K562 (cell line): ENCODE measurements at places on chromosomes 5 and 9. TPM values are rescaled to one million over a fixed set of nuclear protein-coding genes. Genes with fewer than 3 reads are reported as not detected.

Gene ZNF366
- not detected in 2 replicates for total RNA-seq

DNA sequence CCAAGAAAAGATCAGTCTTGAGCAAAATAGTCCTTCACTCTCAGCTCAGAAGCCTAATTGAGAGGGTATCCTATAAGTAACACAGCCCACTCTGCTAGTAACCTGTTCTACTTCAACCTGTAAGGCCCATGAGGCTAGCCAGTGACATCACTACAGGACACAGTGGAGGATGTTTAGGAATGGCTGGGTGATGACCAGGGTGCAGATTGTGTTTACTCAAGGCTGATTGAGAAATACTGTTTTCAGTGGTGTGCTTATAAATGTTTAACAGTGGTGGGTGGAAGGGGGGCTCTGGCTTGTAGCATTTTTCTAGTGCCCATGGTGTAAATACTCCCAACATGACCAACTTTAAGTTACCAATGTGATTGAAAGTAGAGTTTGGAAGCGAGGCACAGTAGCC lies 159.8 kb upstream of the CCDC152 start:
- DNase-seq, result no peak

DNA sequence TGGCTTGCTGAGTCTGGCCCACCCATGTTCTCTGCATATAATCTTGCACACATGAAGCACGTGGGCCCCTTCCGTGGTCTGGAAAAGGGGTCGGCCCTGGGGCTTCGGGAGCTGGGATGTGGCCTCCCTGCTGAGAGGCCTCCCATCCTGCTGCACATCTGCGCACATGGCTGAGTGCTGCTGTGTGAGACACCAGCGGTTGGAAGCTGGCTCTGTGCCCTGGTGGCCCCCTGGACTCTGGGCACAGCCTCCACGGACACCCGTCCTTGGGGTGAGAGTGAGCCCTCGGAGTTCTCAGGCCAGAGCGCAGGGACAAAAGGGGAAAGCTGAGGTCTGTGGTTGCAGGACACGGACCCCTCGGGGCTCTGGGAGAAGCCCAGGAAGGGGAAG lies 115.8 kb downstream of the RXRA start:
- DNase-seq, result no peak

- DNase-seq, result no peak
Measured at GRCh38 chr9:112145886-112146285, 29.2 kb downstream of the SUSD1 start.

Gene ECM2
- not detected in 2 replicates for total RNA-seq

GRCh38 chr5:41893074-41893851 lies 10.9 kb upstream of the RIMOC1 start:
- DNase-seq, result no peak

Gene CKMT2
- total RNA-seq, result not detected in 2 replicates

DNA sequence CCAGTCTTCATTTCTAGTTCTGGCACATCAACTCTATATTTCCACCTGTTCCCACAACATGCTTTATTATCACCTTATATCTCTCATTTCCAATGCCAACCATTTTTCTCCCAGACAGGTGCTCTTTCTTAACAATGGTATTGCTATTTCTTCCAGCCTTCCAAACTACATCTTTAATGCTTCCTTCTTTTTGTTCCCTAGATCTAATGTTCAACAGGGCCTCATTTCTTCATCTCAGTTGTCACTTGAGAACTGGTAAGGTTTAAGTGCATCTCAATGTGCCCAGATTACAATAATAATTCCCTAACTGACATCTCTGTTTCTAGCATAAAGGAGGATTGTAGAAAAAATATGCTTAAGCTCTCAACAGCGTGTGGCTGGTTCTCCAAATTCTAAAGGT lies 272.6 kb downstream of the COX7C start:
- DNase-seq, result no peak

GRCh38 chr5:1080432-1080831 lies 31.4 kb downstream of the SLC12A7 start:
- DNase-seq, result peak; percentile 61

GRCh38 chr5:168779333-168779732 lies 200.2 kb upstream of the PANK3 start:
- no peak for DNase-seq

DNA sequence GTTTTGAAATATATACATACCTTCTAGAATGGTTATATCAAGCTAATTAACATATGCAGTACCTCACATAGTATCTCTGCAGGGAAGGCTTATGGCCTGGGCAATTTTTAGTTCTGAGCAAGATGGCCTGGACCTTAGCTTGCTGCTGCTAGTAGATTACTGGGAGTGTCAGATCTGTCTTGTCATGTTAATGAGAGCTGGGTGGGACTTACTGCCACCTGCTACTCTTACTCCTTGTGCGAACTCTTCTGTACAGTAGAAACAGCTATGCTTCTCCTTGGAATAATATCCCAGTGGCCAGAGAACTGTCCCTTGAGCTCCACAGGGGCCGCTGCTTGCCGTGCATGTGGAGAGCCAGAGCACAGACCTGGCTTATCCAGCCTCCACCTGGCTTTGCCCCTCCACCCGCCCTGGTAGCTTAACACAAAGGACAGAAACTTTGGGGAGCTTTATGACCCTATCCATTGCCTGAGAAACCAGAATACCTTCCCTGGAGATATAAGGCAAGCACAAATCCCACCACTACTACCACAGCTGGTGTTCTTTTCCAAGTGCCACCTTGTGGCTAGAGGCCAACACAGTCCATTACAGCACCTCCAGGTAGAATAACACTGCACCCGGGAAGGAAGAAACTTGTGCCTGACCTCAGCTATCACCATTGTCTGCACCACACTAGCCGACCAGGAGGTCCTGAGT lies 74.4 kb upstream of the RUSC2 start:
- DNase-seq, result peak; percentile 11

Gene FRMD3
- 0.29 and 0.51 TPM in 2 replicates for total RNA-seq

DNA sequence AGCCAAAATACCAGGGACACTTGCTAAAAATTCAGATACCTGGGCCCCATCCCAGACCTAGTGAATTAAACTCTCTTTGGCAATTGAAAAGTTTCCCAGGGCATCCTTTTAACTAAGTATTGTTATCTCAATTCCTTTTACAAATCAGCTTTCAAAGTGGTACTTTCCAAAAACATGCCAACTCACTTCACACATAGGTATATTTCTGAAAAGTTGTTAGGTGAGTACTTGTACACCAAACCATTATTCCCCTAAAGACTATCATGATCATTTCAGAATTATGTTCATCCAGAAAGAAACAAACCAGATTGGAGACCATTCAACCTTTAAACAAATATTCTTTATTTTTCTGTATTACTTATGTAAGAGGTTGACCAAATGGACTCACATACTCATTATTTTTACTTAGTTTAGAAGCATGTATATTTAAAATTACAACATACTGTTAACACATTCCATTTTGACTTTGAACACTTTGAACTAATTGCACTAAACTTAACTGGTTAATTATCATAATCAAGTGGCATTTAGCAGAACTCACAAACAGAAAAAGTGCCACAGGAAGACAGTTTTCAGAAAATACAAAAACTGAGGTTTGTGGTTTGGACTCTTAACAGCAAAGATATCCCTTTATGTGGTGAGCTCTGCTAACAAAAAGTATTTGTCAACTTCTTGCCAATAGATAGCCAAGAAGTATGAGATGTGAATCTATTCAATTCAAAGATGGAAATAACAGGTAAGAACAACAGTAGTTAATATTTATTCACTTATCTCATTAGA lies 40.7 kb downstream of the KIAA0825 start:
- no peak for DNase-seq

GRCh38 chr5:123150089-123150488 lies 61.0 kb downstream of the PRDM6 start:
- no peak for DNase-seq

Gene SPACA9
- 0.38 and 0.40 TPM in 2 replicates for total RNA-seq

Gene FLT4
- 0.24 and 0.47 TPM in 2 replicates for total RNA-seq

- DNase-seq, result no peak
Measured at GRCh38 chr5:4532705-4533080, 607.4 kb upstream of the ADAMTS16 start.

GRCh38 chr9:33202552-33203201 lies 35.5 kb upstream of the B4GALT1 start:
- DNase-seq, result no peak

GRCh38 chr9:7324152-7324598 lies 475.4 kb downstream of the DMAC1 start:
- DNase-seq, result no peak

Gene GBA2
- total RNA-seq, result 39.4 and 45.0 TPM in 2 replicates

DNA sequence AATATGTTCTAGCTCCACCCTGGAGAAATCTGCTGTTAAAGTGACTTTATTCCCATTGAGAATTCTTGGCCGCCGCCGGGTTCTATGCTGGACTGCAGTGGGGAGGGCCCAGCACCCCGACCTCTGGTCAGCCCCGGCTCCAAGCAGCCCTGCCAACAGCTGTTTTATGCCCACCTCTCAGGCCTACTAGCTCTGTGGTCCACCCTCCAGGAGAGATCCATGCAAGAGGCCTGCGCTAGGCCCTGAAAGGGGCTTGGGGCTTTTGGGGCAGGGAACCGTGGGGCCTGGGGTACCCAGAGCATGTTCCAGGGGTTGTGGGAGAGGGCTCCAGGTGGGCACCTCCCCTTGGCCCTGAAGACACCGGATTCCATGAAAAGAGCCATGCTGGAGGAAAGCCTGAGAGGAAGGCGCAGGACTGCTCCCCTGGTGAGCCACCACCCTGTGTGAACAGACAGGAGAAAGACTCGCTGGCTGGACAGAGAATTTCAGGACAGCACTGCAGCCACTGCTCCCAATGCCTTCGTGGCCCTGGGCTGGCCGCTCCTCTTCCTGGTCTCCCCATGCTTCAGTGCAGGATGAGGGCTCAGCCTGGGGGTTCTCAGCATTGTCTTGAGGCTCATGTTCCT lies 44.6 kb upstream of the RUFY1 start:
- DNase-seq, result no peak

- DNase-seq, result no peak
Measured at GRCh38 chr5:158115468-158115867, 256.5 kb upstream of the CLINT1 start.
